ENCODE measurements at places on chromosomes 7 and 10. TPM values are rescaled to one million over a fixed set of nuclear protein-coding genes. Genes with fewer than 3 reads are reported as not detected.

- no peaks in the 10 kb centered on the region for H3K27me3 ChIP-seq
- H3K4me1 ChIP-seq = no peaks in the 10 kb centered on the region
- no peak for DNase-seq
- H3K27ac ChIP-seq = no peak overlapping the region
- no peaks in the 10 kb centered on the region for H3K36me3 ChIP-seq
These were observed 210.5 kb upstream of the KLF6 start for GRCh38 chr10:3995302-3996210.

GRCh38 chr10:113572520-113573290, 19.9 kb downstream of the HABP2 start:
- no peaks in the 10 kb centered on the region for H3K27me3 ChIP-seq
- DNase-seq = no peak
- no peaks in the 10 kb centered on the region for H3K4me1 ChIP-seq
- no peaks in the 10 kb centered on the region for H3K36me3 ChIP-seq

DNA sequence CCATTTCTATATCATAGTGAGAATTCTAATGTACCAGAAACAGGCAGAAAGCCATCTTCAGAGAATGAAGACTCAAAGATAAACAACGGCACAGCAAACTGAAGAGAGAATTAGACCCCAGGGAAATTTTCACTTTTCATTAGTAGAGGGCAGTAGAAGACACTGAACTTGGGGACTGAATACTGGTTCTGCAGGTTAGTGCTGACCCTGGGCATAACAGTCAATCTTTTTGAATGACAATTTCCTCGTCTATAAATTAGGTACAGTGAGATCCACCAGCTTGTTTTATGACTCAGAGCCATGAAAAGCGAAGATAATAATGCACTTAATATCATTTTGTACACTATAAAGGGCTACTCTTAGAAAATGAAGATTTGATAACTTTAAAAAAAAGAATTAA, 13.7 kb downstream of the FKBP14 start:
- H3K27ac ChIP-seq = no peak overlapping the region
- H3K36me3 ChIP-seq = no peaks in the 10 kb centered on the region
- no peak for DNase-seq
- H3K4me1 ChIP-seq = no peaks in the 10 kb centered on the region
- no peak overlapping the region for H3K4me3 ChIP-seq

DNA sequence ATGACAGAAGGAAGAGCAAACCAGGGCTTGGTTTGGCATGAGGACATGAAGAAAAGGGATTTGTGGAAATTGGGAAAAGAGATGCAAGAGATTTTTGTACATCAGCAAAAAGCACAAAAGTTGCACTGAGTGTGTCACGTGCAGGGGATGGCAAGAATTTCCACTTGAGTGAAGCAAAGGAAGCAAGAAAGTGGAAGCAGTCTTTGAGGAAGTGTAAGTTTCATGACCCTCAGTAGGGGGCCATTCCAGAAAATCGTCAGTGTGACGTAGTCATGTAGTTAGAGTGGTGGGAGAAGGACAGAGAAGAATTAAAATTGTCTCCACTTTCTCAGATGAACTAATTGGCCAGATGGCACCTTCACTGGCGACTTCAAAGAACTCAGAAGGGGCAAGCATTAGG, 123.3 kb upstream of the FZD1 start:
- no peak overlapping the region for H3K27ac ChIP-seq
- no peaks in the 10 kb centered on the region for H3K27me3 ChIP-seq
- H3K36me3 ChIP-seq = no peaks in the 10 kb centered on the region
- H3K4me1 ChIP-seq = no peaks in the 10 kb centered on the region
- DNase-seq = no peak
- no peak overlapping the region for H3K4me3 ChIP-seq

DNA sequence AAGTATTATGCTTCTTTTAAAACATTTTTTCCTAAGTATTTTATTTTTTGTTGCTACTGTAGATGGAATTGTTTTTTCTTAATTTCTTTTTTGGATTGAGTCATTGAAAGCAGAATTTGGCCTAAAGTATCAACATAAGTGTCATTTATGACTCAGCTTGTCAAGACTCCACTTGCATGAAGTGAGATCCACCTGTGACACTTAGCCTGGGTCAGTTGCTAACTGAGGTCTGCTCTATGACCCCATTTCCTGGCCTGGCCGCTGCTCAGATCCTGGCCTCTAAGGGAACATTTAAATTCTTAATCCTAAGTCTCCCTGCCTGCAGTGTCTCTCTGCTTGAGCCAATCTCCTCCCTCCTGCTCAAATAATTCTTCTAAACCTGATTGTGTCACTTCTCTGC, 35.5 kb downstream of the TMEM270 start:
- no peaks in the 10 kb centered on the region for H3K36me3 ChIP-seq
- no peaks in the 10 kb centered on the region for H3K4me1 ChIP-seq
- no peak for DNase-seq
- H3K27me3 ChIP-seq = no peaks in the 10 kb centered on the region
- H3K27ac ChIP-seq = no peak overlapping the region

DNA sequence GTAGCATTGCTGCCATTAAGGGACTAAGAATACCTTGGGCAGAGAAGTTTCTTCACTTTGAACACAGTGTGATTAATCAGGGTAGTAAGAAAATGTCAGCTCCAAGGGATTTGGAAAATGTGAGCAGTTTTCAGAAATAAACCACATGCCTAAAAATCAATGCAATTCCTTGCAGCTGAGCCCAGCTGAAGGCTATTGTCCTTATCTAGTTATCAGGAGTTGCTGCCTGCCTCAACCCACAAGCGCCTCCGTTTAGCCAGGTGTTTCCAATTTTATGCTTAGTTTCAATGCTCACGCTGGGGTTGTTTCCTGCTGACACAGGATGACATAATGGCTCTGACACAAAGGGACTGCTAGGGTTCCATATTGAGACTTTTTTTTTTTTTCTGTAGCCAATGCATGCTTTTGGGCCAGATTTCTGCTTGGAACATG, 132.3 kb upstream of the ANK3 start:
- no peak for DNase-seq
- H3K4me3 ChIP-seq = no peak overlapping the region

- DNase-seq = no peak
- no peaks in the 10 kb centered on the region for H3K27me3 ChIP-seq
- no peak overlapping the region for H3K4me3 ChIP-seq
- H3K27ac ChIP-seq = no peak overlapping the region
These were observed 408.1 kb downstream of the AUTS2 start for GRCh38 chr7:70006261-70006920.

The ANKRD2 gene
- total RNA-seq = not detected

The INSYN2A gene
- total RNA-seq = not detected

The MICALL2 gene
- 1.9 TPM for total RNA-seq
